ENCODE measurements at places on chromosomes 1 and 21.
A peak's percentile ranks its signal among the peaks of the same experiment; 100 is the strongest.

DNA sequence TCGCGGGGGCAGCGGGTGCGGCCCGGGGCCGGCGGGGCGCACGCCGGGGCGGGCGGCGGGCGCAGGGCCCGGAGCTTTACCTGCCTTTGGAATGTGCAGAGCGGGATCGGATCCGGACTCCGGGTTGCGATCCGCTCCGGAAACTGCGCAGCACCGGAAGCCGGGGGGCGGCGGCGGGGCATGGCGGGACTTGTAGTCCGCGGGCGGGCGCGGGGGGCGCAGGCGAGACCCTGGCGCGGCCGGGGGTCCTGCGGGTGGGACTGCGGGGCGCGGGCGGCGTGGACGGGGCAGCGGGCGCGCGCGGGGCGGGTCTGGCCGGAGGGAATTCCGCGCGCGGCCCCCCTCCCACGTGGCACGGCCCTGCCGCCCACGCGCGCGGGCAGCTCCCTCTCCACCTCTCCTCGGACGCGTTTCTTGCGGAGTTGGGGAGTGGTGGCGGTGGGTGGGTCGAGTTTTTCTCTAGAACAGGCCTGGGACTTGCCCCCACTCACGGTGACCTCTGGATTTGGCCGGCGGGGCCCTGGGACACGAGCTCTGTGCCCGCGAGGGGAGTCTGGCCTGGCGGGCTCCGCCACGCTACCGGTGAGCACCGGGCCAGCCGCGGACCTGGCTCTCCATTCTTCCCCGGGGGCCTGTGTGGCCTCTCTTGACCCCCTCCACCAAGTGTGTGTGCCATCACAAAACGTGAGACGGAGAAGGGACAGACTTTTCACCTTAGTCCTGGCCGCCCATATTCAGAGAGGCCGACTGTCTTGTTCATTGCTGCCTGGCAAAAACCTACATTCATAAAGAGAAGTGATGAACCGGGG, at the start of gene PRDM15:
TSS of gene PRDM15 (minus strand) at position 155 of the 809 bp plus-strand sequence. CDS start 18,981 bp downstream, outside the sequence.
- DNase-seq = peak; percentile 42

DNA sequence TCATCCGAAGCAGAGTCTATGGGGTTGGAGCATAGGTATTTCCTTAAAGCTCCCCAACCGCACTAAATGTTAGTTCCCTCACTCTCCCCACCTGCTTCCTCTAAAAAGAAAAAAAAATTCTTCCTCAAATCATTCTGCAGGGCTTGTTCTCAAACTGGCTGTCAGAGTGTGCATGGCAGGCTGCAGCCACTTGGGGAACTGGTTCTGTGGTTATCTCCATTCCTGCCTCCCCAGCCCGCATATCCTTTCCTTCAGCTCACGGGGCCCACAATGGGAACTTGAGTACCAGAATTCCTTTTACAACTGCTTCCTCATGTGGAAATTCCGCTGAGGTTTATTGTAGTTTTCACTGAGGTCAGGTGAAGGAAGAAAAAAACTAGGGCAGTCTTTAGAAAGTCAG, 159.2 kb downstream of the PIGK start:
- no peak for DNase-seq

- no peak for DNase-seq
Measured at GRCh38 chr1:182172699-182173098, 111.2 kb upstream of the ZNF648 start.

- no peak for DNase-seq
Measured at GRCh38 chr21:45379171-45379900, 25.6 kb upstream of the COL18A1 start.

DNA sequence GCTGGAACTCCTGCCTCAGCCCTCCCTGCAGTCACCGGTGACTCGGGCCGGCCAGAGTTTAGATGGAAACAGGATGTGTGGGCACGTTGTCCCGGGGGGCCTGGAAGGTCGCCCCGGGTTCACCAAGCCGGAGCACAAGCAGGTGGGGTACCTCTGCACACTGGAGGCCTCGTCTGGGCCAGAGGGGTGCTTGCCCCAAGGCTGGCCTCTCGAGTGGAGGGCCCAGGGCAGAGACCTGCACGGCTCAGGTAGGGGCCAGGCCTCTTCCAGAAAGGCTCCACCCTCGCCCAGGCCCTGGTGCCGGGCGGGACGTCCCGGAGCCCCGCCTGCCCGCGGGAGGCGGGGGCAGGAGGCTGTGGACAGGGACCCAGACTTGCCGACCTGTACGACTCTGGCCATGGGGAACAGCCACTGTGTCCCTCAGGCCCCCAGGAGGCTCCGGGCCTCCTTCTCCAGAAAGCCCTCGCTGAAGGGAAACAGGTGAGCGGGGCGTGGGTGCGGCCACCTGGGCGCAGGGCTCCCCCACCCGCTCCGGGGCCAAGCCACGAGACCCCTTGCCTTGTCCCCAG, at the start of gene PLEKHN1:
TSS of gene PLEKHN1 (plus strand) at position 348 of the 569 bp plus-strand sequence. CDS start at position 398, 50 bp downstream.
- DNase-seq = peak; percentile 68

DNA sequence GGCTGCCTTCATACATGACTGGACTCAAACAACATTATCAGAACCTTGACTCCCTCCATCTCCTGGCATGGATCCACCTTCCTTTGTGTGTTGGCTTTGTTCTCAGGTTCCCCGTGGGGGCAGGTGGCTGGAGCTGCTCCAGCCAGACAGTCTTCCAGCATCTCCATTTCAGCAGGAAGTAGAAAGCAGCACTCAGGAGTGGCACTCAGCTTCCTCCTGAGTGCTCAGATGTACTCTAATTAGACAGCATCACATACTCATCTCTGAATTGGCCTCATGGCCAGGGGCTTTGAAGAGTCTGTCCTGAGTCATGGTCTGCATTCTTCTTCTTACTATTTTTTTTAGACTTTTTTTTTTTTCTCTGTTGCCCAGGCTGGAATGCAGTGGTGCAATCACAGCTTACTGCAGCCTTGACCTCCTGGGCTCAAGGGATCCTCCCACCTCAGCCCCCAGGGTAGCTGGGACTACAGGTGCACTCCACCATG, 27.9 kb downstream of the OVAAL start:
- DNase-seq = peak; percentile 85

DNA sequence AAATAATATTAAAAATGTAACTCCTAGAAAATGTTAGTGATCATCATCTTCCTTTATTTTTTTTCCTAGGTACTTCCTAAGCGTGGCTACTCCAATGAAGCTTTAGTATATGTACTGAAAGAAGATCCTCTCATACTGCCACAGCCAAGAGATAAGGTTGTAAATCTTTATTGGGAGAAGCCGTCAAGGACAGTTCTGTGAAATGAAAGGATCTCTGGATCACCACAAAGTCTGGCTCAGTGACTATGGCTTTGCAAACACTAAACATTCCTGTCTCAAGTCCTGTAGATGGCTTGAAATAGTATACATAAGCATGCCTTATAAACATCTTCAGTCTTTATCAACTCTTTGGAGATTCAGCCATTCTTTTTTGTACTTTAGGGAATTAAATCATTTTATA, 61.2 kb upstream of the DPH5 start:
- no peak for DNase-seq

- DNase-seq = no peak
Measured at GRCh38 chr1:225483818-225484656, 56.2 kb upstream of the LBR start.

DNA sequence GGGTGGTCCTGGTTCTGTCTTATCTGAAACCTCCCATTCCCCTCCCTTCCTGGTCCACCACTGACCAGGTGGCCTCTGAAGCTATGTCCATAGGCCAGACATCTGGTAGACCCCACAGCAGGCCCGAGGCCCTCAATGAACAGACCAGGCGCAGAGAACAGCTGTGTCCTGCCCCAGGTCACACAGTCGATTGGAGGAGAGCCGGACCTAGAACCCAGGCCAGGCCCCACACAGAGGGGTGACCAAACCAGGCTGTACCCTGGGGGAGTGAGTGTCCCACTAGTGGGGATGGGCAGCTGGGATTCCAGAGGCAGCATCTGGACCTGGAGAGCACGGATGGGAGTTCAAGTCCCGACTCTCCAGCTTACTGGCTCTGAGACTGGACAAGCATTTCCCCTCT, 29.2 kb downstream of the RNU1-1 start:
- no peak for DNase-seq

GRCh38 chr1:111739194-111739924, at the start of gene INKA2:
Gene INKA2, minus strand, starts transcription at chr1:111739395. Its CDS starts 153 bp downstream, at chr1:111739242.
- DNase-seq = peak; percentile 89

DNA sequence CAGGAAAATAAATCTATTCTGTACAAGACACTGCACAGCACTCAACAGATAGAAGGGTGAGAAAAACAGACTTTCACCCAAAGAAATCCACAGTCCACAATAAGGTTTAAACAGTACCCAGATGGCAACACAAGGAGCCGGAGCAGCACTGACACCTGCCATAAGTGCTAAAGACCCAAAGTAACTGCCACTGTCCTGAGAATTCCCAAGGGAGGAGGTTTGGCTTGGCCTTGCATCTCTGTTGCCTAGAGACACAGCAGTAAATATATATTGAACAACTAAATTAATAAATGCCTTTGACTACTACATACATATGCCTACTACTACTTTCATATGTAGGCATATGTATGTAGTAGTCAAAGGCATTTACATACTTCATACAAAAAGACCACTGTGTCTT, 68.0 kb downstream of the VAV3 start:
- no peak for DNase-seq

DNA sequence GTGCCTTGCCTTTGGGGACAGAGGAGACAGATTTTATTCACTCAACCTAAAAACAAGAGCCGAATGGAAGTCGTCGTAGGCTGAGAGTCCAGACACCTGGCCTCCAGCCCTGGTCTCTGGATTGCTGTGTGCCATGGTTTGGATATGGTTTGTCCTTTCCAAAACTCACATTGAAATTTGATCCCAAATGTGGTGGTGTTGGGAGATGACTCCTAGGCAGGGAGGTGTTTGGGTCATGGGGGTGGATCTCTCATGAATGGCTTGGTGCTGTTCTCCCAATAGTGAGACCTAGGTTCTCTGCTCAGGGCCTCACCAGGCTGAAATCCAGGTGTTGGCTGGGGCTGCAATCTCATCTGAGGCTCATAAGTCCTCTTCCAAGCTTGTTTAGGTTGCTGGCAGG, 75.5 kb downstream of the FOXD2 start:
- no peak for DNase-seq

DNA sequence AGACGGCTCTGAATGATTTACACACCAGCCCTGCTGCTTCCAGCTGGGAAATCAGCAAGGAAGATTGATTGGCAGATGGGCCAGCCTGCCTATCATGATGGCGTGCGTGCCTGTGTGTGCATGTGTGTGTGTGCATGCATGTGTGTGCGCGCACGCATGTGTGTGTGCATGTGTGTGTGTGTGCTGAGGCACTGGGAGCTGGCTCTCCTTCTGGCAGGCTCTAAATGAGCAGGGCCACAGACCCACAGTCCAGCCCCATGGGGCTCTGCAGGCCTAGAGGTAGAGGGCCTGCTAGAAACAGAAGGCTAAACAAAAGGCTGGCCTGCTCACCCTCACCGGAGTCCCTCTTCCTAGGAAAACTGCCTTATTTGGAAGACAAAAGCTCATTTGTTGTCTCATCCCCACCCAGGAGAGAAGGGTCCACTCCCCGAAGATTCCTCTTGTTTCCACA, 6.0 kb downstream of the KLHDC8A start:
- DNase-seq = no peak

Data from HT1080 (cell line).